Mucosa of gallbladder (tissue), 1 donor: ENCODE measurements at places on chromosomes 3 and 15. TPM values are rescaled to one million over a fixed set of nuclear protein-coding genes. Genes with fewer than 3 reads are reported as not detected.

Gene MUC20
- total RNA-seq: 198 TPM

Gene HGD
- total RNA-seq: 211 TPM

Gene SPTBN5
- total RNA-seq: 7.1 TPM

Gene C3orf80
- 0.55 TPM for total RNA-seq

Gene CKMT1B
- total RNA-seq: 52.7 TPM
